ENCODE measurements at places on chromosomes 3 and 15.

DNA sequence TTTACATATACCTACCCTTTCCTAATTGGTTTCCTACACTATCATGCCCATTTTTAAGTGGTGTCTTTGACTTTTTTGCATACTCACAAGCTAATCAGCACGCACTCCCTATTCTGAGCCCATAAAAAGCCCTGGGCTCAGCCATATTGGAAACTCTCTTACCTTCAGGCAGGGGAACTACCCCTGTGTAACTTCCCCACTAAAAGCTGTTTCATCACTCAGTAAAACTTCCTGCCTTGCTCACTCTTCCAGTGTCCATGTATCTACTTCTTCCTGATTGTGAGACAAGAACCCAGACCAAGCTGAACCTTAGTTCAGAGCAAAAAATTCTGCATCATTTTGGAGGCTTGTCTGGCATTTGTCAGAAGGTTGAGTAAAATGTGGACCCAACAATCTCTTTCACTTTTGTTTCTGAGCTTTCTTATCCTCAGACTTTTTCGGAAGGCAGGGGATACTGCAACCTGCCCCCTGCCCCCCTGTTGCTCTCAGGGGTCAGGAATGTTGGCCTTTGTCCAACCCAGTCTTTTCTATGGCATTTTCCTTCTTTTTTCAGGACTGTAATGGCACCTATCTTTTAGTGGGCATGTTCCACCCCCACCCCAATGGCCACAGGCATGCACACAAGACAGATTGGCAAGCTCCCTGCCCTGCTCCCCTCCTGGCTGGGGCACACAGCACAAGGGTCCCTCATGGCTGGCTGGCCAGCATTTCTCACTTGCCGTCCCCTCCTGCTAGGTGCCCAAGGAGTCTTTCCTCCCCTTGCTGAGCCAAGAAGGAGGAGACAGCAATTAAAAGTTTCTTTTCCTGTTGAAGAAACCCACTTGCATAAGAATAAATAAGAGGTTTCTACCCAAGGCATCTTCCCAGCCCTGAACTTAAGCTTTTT, 26.3 kb upstream of the TMEM45A start:
- no peak for DNase-seq

GRCh38 chr15:73437543-73438109, 5.3 kb upstream of the REC114 start:
- DNase-seq = no peak

DNA sequence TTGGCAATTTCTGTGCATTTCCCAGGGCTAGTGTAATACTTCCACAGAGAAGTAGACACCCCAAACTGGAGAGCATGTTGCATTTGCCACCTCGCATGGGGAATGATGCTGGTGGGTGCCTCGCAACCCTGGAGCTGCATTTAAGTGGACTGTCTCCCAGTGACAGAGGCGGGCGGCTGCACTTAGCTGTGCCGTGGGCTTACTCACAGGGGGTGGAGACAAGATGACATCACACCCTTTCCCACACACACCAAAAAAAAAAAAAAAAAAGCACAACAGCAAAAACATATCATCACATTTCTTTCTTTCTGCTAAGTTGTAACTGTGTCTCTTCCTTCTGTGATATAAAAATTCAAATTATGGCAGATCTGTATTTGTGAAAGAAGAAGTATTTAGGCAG, at the start of gene ABI3BP:
Gene ABI3BP (minus strand): TSS at position 113 of the 400 bp plus-strand sequence. CDS start 37 bp downstream, at position 76.
- DNase-seq = peak; percentile 92

- DNase-seq = no peak
Observed at GRCh38 chr3:141969711-141970110, 93.3 kb downstream of the ATP1B3 start.

- DNase-seq = no peak
Observed at GRCh38 chr3:125220183-125220582, 7.6 kb upstream of the SLC12A8 start.

- DNase-seq = no peak
Observed at GRCh38 chr15:63178034-63178433, 11.4 kb upstream of the RAB8B start.

DNA sequence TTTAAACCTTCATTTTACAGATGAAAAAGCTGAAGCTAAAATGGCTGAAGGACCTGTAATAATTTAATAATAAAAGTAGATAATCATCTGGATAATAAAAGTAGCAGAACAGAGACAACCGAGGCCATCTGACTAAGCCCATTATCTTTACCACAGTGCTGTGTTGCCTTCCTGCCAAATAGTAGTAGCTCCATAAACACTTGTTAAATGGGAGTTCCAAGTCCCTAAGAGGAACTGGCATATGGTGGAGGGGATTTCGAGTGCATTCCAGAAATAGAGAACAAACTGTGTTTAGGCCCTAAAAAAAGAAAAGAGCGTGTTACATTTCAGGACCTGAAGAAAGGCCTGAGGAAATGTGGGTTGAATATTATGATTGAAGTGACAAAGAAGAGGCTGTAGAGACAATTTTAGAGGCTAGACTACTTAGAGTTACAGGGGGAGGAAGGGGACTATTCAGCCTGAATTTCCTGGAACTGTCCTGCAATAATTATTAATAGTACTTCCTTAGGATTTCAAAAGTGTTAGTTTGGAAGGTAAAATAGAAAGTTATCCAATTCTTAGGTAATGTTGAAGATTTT, 424.3 kb downstream of the ROBO2 start:
- no peak for DNase-seq

DNA sequence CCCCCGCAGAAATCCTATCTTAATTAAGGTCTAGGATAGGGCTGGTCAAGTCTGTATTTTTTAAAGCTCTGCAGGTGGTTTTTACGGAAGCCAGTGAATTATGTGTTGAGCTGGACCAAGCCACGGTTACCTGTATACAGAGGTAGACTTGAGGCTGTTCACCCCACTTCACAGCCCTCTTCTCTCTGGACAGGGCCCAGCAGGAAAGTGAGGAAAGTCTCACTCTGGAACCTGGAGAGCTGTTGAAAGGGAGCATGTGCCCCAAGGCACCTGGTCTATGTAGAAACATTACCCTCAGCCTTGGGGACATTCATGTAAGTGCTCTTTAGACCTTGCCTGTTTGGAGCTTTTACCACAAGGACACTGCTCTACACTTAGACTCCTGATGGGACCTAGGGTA, 6.9 kb downstream of the SEMA5B start:
- DNase-seq = no peak

- DNase-seq = no peak
Observed at GRCh38 chr3:104901396-104901795, 465.3 kb upstream of the ALCAM start.

DNA sequence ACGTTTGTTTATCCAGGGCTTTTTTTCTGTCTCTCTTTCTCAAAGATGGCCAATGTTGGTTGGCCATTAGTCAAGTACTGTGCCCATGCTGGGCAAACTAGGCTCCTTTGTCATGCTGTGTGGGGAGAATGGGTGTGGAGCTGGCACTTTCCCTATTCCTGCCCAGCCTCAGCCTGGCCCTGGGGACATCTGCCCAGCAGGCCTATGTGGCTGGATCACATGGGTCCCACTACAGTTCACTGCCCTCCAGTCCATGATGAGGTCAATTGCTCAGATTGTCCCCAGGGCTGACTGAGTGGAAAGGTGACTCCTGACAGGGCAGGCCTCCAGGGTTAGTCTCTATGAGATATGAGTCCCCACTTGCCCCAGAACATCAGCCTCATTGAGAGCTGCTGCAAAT, 54.4 kb upstream of the HERC1 start:
- DNase-seq = no peak
